ENCODE measurements at places on chromosomes 12 and 14. TPM values are rescaled to one million over a fixed set of nuclear protein-coding genes. Genes with fewer than 3 reads are reported as not detected.

GYS2 gene
- not detected for total RNA-seq

CGRRF1 gene
- total RNA-seq: 10.6 TPM

TEX52 gene
- not detected for total RNA-seq

MYF6 gene
- not detected for total RNA-seq

DAO gene
- total RNA-seq: not detected

TPPP2 gene
- not detected for total RNA-seq

KCNMB4 gene
- 0.23 TPM for total RNA-seq

SERPINA9 gene
- total RNA-seq: not detected

HCAR1 gene
- not detected for total RNA-seq

EXOC5 gene
- total RNA-seq: 104 TPM

KIF26A gene
- 0.09 TPM for total RNA-seq

NELL2 gene
- not detected for total RNA-seq

ACOT6 gene
- total RNA-seq: not detected

DNA sequence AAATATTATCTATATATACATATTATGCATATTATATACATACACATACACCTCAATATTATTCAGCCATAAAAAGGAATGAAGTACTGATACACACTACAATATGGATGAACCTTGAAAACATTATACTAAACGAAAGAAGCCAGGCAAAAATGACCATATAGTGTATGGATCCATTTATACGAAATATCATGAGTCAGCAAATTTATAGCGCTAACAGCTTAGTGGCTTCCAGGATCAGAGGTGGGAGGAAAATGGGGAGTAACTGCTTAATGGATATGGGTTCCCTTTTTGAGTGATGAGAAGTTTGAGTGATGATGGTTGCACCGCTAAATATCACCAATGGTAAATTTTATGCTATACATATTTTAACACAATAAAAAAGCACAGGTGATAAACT lies 32.7 kb downstream of the PTGER2 start:
- peaks cover 55% of the 10 kb centered on the region for H3K4me1 ChIP-seq
- DNase-seq: no peak
- H3K27me3 ChIP-seq: no peaks in the 10 kb centered on the region
- no peak overlapping the region for H3K4me3 ChIP-seq

- DNase-seq: no peak
- no peaks in the 10 kb centered on the region for H3K27me3 ChIP-seq
- H3K27ac ChIP-seq: no peak overlapping the region
- H3K36me3 ChIP-seq: no peaks in the 10 kb centered on the region
- no peak overlapping the region for H3K4me3 ChIP-seq
- no peaks in the 10 kb centered on the region for H3K4me1 ChIP-seq
These were observed 35.3 kb upstream of the TMTC1 start for GRCh38 chr12:29818916-29819623.

DNA sequence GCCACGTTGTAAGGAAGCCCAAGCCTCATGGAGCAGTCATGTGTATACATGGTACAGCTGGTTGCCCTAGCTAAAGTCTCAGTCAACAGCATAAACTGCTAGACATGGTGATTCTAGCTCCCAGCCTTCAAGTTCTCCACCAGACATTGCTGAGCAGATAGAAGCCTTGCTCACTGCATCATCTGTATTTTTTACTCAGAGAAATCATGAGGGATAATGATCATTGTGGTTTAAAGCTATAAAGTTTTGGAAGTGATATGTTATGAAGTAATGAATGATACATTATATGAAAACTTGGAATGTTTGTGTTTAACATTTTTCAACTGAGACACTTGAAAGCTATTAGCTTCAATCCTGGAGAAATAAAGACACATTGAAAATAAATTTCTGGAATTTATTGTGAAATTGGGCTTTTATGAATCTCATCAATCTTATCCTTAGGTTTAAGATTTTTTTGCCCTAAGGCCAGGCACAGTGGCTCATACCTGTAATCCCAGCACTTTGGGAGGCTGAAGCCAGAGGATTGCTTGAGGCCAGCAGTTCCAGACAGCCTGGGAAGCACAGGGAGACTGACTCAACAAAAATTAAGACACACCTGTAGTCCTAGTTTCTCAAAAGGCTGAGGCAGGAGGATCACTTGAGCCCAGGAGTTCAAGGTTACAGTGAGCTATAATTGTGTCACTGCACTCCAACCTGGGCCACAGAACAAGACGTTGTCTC lies 5.6 kb upstream of the NFATC4 start:
- H3K4me1 ChIP-seq: peaks cover 54% of the 10 kb centered on the region
- H3K4me3 ChIP-seq: peak overlapping the region; percentile 35
- H3K36me3 ChIP-seq: no peaks in the 10 kb centered on the region
- DNase-seq: peak; percentile 78

DNA sequence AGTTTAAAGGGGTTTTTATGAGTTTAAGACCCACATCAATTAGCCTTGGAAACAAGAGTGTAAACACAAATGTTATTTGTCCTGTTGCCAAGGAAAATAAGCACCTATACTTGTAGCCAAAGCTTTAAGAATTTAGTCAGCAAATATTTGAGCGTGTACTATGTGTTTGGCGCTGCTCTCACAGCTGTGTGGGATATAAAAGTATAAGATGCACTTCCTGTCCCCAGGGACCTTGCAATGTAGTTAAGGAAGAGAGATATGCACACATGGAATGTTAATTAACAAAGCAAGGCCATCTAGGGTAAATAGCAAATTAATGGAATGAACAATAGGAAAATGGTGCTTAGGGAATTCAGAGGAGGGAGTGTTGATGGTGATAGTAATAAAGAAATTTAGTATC lies 134.9 kb upstream of the SRRM4 start:
- H3K4me3 ChIP-seq: no peak overlapping the region
- no peaks in the 10 kb centered on the region for H3K36me3 ChIP-seq
- DNase-seq: no peak
- no peaks in the 10 kb centered on the region for H3K4me1 ChIP-seq
- H3K27ac ChIP-seq: no peak overlapping the region

DNA sequence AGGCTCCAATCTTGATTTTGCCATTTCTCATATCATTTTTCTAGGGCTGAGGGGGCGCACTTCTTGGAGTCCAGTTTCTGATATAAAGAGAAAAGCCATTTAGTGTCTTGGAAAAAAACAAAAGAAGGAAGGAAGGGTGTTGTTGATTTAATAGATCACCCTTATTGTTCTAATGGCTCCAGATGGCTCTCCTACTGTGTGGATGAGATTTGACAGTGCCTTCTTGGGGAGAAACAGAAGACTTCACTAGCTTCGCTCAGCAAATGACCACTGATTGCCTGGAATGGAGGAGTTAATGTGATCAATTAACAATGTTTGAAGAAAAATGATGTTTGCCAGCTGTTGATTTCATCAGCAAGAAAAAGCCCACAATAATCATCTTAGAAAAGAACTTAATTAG lies 216.2 kb downstream of the APAF1 start:
- H3K27me3 ChIP-seq: no peaks in the 10 kb centered on the region
- no peaks in the 10 kb centered on the region for H3K4me1 ChIP-seq
- H3K27ac ChIP-seq: no peak overlapping the region
- no peak for DNase-seq
- no peaks in the 10 kb centered on the region for H3K36me3 ChIP-seq
- H3K4me3 ChIP-seq: no peak overlapping the region

GRCh38 chr12:76649099-76649498 lies 89.5 kb upstream of the OSBPL8 start:
- H3K4me1 ChIP-seq: peaks cover 7% of the 10 kb centered on the region
- no peaks in the 10 kb centered on the region for H3K36me3 ChIP-seq
- no peak overlapping the region for H3K27ac ChIP-seq

- peak overlapping the region; percentile 28 for H3K4me3 ChIP-seq
- peak overlapping the region; percentile 87 for H3K27ac ChIP-seq
- peaks cover 52% of the 10 kb centered on the region for H3K4me1 ChIP-seq
These were observed 286.7 kb downstream of the ZFP36L1 start for GRCh38 chr14:68506021-68506644.

DNA sequence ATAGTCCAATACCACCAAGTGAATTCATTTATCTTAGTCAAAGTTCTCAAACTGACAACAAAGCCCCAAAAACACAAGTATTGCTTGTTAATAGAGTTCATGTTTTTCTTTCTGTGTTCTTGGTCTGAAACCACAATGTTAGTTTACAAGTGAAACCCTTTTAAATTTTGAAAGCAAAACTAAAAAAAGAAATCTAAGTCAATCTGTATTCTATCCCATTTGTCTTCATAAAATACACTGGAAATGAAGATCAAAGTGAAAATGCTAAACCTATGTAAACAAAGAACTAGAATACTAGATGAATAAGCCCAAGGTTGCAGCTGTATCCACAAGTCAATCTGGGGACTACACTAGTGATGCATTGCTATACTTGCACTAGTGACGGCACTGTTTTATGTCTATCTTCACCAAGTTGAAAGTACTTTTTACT lies 10.4 kb downstream of the MAP4K5 start:
- H3K36me3 ChIP-seq: peaks cover 31% of the 10 kb centered on the region
- H3K4me3 ChIP-seq: peak overlapping the region; percentile 26
- peak overlapping the region; percentile 68 for H3K27ac ChIP-seq
- peaks cover 64% of the 10 kb centered on the region for H3K4me1 ChIP-seq
- no peaks in the 10 kb centered on the region for H3K27me3 ChIP-seq
- DNase-seq: no peak

DNA sequence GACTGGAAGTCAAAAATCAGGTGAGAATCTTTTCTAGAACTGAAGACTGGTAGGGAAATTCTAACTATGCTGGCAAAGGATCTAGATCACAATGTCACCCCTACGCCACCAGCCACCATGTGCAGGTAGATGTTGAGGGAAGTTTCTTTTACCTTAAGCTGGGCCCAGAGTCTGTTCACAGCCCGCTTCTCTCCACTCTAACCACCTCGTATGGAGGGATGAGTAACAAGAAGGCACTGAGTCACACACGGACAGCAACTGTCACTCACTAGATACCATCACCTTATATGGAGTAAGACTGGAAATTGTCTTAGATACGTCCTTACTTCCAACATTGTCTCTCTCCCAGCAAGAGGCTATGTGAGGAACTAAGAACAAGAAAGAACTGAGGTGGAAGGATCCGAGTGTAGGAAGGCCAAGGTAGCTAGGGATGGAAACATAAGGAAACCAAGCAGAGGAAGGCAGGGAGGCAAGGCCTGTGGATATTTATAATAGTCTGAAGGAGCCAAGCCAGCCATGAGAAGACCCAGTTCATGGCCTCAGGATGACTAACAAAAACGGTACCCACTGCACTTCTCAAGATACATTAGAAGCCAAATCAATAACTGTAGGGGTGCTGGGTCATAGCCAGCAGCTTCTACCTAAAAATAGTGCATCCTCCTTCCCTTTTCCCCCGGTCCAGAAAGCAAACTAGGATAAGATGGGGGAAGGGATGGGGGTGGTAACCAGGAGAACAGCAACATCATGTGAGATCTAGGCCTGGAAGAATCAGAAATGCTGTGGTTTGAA lies 15.5 kb downstream of the REM2 start:
- H3K4me1 ChIP-seq: peaks cover 35% of the 10 kb centered on the region
- no peaks in the 10 kb centered on the region for H3K27me3 ChIP-seq
- H3K27ac ChIP-seq: peak overlapping the region; percentile 89
- peak; percentile 83 for DNase-seq

DNA sequence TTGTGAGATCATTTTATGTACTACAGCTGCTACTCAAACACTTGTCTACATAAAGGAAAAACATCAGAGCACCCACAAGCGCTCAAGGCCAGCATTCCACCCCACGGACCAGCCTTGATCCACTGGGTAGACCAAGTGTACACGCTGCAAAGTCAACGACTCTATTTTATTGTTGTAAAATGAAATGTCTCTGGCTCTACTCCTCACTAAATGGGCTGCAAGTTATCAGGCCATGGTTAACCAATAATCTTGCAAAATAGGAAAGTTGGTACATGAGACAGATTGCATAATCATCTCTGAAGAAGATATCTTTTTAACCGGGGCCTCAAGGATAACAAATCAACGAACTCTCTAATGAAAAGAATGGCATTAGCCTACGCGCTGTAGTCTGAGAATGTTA lies 69.9 kb upstream of the FOXN3 start:
- peaks cover 9% of the 10 kb centered on the region for H3K36me3 ChIP-seq
- no peak overlapping the region for H3K27ac ChIP-seq
- no peaks in the 10 kb centered on the region for H3K27me3 ChIP-seq

DNA sequence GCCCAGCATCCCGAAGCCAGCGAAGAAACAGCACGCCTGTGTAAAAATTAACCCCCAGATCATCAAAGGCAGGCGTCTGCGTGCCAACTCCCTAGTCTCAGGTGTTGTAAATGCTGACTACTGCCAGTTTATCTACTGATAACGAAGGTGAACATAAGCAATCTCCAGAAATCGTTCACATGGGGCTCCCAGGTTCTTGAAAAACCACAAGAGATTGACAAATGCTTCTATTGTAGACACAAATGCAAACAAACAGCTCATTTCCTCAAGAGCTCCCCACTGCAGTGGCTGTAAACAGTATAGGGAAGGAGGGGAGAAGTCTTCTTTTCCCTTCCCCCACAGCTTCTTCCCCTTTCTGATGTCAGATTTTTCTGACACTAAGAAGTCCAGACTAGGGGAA lies 5.3 kb upstream of the PLEKHG3 start:
- H3K36me3 ChIP-seq: no peaks in the 10 kb centered on the region
- H3K4me1 ChIP-seq: peaks cover 5% of the 10 kb centered on the region
- DNase-seq: no peak
- H3K27me3 ChIP-seq: peaks cover 33% of the 10 kb centered on the region
- no peak overlapping the region for H3K4me3 ChIP-seq

DNA sequence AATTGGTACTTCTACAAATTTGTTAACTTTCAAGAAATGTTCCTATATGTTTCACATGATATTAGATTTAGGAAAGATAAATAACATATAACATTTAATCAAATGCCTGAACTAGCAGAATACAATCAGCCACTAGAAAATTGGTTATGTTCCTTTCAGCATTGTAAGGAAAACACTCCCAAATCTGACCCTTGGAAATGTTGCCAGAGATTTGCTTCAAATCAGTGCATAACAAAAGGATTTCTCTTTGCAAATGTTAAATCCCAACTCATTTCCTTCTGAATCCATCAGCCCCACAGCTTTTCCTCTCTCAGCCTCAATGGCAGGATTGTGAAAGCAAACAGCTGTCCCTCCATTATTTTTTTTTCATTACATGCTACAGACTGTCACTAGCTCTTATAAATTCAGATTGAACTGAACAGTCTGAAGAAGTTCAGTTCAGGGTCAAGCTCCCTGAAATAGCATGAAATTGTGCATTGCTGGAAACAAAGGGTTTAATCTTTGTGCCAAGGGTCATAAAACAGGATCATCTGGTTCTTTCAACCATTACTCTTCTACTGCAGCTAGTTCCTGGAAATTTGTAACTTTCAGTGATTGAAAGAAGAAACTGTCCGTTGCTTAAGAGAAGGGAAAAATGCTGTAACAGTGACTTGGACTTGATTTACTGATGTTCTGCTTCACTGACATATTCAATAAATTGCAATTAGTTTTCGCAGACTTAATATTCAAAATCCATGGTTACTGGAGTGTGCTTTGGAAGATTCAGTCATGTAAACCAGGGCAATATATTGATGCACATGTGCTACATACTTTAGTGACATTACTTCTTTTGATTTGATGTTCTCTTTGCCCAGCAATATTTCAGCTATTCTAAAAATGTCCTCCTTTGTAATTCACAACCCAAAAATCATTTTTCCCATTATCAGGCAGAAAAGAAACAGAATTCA lies 246.4 kb downstream of the RPL10L start:
- DNase-seq: no peak
- no peaks in the 10 kb centered on the region for H3K27me3 ChIP-seq
- H3K4me3 ChIP-seq: no peak overlapping the region
- H3K27ac ChIP-seq: no peak overlapping the region
- no peaks in the 10 kb centered on the region for H3K4me1 ChIP-seq
- H3K36me3 ChIP-seq: 0 out of 2 replicates have a peak, but pooled peaks cover 4% of the 10 kb centered on the region

GRCh38 chr12:6157482-6157881 lies 33.0 kb upstream of the VWF start:
- H3K27ac ChIP-seq: no peak overlapping the region
- H3K27me3 ChIP-seq: peaks cover 5% of the 10 kb centered on the region
- no peak overlapping the region for H3K4me3 ChIP-seq
- DNase-seq: no peak
- H3K36me3 ChIP-seq: no peaks in the 10 kb centered on the region
- H3K4me1 ChIP-seq: peaks cover 29% of the 10 kb centered on the region
